Stimulated activated CD8-positive, alpha-beta memory T cell treated with anti-CD3 and anti-CD28 coated beads, Interleukin-12 subunit alpha, Interleukin-12 subunit beta, amount 100 ng/mL, for 1 hour (primary cell): ENCODE measurements at places on chromosomes 5 and 9.

DNA sequence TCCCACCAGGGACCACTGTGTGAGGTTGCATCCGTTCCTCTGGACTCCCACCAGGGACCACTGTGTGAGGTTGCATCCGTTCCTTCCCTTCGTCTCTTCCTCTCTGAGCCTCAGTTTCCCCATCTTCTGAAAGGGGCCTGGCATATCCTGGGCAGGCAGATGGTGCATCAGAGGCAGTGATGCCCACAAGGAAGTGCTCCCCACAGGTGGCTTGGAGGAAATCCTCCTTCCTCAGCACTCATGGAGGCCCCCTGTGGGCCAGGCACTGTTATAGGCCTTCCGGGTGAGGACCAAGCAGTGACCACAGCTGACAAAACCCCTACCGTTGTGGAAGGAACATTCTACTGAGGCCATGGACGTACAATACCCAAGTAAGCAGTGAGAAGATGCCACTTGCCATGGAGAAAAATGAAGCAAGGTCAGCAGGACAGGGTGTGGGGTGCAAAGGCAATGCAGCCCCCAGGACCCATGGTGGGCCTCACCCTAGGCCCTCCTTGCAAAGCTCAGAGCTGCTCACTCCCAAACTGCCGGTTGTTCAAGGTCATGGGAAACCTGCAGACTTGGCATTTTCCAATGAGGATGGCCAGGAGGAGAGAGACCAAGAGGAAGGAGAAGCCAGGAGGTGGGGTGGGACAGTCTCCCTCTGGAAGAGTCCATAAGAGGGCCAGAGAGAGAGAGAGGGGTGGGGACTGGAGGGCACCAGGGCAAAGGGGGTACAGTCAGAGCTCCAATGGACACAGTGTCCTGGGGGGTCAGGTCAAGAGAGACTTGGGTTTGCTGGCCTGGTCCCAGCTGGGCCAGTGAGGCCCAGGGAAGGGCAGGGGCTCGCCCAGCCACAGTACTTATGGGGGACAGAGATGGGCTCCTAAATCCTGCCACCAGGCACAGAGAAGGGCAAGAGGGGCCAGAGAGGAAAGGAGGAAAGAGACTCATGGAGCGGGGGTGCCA, 51.1 kb downstream of the C9orf50 start:
- DNase-seq = no peak

- DNase-seq = peak; percentile 0
Measured at GRCh38 chr5:136080483-136081216, 51.9 kb downstream of the TGFBI start.

- no peak for DNase-seq
Measured at GRCh38 chr9:137396227-137396626, 26.7 kb downstream of the EXD3 start.

DNA sequence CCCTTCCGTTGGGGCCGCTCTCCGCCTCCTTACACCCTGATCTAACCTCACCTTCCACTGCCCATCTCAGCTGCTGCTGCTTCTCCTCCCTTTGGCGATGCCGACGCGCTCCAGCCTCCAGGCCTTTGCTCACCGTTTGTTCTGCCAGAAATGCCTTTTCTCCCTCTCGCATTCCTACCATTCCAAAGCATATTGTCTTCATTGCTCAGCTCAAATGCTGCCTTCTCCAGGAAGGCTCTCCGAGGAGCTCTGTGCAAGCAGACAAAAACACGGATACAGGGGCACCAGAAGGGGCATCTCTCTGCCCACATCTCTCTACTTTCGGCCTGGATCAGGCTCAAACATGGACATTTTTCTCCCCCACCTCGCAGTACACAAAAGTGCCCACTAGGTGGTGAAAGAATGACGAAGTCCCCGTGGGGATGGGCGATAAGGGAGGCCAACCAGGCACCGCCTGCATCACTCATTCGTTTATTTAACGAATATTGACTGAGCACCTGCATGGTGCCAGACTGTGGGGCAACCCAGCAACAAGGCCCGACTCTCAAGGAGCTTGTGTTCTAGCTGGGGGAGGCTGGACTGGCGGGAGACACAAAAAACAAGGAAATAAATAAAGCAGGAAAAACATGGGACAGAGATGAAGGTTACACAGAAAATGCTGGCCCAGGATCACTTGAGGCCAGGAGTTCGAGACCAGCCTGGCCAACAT, 7.3 kb upstream of the GRHPR start:
- peak; percentile 58 for DNase-seq

- DNase-seq = no peak
Measured at GRCh38 chr9:118170032-118170955, 466.1 kb downstream of the TLR4 start.

DNA sequence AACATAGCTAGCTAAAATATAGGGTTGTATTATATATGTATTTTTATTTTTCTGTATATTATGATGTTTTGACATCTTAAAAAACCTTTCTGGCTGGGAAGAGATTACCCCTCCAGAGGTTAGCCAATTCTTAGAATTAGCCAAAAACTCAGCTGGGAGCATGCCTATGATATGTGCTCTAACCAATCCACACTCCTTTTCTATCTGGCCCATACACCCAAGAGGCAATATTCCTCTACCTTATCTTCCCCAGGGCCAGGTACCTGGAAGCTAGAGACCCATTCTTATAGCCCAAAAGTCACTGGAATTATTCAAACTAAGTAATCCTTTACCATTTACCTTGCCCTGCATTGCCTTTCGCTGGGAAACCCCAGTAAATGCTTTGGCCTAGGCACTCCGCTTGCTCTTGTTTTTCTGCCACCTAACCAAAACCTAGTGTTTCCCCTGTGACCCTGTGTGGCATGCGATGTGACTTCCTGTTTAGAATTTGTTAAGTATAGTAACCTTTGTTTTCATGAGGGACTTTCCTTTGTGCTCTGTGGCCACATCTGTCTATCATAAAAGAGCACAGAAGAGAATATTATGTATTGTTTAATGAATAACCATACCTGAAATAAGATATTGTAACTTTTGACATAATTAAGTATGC, 37.4 kb downstream of the CSNK1G3 start:
- peak; percentile 36 for DNase-seq

DNA sequence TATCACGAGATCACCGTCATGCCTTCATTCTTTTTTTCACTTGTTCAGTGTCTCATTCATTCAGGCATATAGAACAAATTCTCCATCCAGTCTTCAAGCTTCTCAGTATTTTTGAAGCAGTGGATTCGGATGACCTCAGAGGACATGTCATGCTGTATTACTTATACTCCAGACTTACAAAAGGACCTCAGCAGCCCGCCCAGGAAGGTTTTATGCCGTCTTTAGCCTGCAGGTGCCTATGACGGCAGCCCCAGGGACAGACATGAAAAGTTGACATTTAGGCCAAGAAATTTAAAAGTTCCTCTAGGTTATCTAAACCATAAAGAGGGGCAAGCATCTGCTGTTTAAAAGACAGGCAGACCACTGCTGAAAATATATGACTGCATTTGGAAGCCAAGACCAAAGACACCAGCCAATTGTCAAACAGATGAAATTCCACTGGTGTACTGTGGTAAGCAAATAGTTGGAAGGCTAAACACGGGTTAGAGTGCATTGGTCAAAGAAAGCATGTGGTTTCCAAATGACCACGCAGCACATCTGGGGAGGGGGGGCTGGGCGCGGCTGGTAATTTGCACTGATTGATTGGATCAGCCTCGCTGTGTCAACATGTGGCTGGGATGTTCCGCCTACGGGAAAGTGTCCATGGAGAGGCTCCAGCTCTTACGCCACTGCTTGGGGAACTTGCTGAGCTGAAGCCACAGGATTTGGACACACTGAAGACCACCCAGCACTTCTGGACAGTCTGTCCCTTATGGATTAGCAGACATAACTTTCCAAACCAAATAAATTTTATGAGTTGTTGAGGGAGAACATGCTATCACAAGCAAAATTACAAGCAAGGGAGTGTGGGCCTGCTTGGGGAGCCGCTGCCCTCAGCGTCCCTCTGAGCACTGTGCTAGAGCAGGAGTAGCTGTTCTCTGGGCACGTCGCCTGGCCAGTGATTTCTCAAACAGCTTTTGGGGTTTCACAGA, 173.6 kb downstream of the FANCC start:
- no peak for DNase-seq

GRCh38 chr5:74212336-74212735, 428.2 kb downstream of the ENC1 start:
- DNase-seq = no peak

DNA sequence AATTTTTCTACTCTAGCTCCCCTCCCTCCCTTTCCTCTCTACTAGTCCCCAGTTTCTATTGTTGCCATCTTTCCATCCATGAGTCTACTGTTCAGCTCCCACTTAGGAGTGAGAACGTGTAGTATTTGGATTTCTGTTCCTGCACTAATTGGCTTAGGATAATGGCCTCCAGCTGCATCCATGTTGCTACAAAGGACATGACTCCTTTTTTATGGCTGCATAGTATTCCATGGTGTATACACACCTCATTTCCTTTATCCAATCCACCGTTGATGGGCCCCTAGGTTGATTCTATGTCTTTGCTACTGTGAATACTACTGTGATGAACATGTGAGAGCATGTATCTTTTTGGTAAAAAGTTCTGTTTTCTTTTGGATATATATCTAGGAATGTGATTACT, 138.9 kb upstream of the MSX2 start:
- no peak for DNase-seq

DNA sequence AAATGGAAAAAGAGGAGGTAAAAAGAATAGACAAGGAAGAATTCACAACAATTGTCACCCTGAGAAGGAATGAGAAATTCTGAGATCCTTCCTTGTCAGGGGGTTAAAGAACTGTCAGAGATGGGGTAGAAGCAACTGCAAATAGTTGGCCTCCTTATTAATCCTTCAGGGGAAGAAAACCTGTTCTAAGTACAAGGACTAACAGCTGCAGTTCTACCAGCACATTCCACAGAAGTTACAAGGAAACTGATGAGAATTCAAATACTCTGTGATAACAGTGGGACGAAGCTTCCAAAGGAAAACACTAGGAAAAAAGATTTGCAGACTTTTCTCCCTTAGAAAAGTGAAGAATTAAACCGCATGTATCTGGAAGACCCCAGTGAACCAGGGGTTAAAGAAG, 93.7 kb downstream of the OR2K2 start:
- DNase-seq = no peak

DNA sequence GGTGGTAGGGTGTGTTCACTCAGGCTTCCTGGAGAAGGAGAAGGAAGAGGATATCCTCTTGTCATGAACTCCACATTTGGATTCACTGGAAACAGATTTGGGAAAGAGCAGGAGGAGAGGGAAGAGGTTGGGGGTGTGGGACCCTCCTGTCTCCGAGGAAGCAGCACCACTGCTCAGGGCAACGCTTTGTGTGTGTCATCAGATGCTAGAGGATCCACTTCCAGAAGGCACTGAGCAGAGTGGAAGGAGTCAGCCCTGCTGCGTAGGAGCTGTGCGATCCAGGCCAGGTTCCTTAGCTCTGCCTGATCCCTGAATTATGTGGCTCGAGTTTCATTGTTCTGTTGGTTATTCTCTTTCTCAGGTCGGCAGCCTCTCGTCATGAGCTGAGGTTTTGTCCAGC, 37.3 kb upstream of the TJP2 start:
- no peak for DNase-seq

GRCh38 chr9:95756101-95756500, 119.4 kb upstream of the ERCC6L2 start:
- DNase-seq = no peak

GRCh38 chr9:131717719-131718460, 22.0 kb downstream of the RAPGEF1 start:
- no peak for DNase-seq

GRCh38 chr9:81789721-81790120, 100.4 kb upstream of the TLE1 start:
- DNase-seq = no peak

- no peak for DNase-seq
Measured at GRCh38 chr9:118482306-118482705, 778.1 kb downstream of the TLR4 start.

- DNase-seq = no peak
Measured at GRCh38 chr5:133398646-133399101, 213.7 kb downstream of the FSTL4 start.

- no peak for DNase-seq
Measured at GRCh38 chr5:81070571-81071255, 110.5 kb downstream of the RASGRF2 start.

DNA sequence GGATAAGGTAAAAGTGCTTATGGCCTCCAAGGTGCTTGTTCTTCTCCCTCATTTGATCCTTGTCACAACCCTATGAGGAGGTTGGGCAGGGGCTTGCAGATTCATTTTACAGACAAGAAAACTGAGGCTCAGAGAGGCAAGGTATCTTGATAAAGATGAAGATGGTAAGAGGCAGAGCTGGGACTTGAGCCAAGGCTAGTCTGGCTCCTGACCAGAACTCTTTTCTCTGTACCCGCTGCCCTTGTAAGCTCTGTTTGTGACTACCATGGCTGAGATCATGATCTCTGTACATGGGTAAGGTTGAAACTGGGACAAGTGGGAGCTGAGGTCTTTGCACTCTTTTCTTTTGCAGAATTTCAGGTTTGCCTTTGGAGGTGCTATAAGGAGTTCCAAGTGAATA, 33.6 kb downstream of the SEC61B start:
- no peak for DNase-seq

GRCh38 chr9:136570916-136571315, 25.1 kb upstream of the NOTCH1 start:
- no peak for DNase-seq

GRCh38 chr9:76962732-76963131, 56.7 kb upstream of the FOXB2 start:
- DNase-seq = no peak

GRCh38 chr5:32232441-32233219, 58.5 kb upstream of the GOLPH3 start:
- peak; percentile 66 for DNase-seq

DNA sequence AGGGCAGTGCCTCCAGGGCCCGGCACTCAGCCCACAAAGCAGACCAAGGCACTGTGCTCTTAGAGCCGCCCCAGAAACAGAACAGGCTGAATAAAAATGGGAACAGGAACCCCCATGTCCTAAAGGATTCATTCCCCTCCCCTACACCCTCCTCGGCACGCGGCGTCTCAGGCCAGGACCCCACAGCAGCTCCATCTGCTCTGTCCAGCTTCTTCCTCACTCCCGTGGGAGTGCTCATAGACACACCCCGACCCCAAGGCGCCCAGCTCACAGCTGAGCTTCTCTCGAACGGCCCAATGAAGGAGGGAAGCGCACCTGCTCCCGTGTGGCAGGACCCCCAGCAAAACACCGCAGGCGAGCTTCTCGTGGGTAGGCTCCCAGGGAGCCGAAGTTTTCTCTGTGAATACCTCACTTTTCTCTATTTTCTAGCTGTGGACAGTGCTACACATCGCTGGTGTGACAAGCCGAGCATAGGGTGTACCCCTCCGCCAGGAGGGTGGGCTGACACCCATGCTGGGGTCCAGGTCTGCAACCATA, 15.4 kb upstream of the QSOX2 start:
- DNase-seq = no peak

GRCh38 chr5:170493028-170493820, 10.6 kb upstream of the KCNIP1 start:
- no peak for DNase-seq

- no peak for DNase-seq
Measured at GRCh38 chr5:66989286-66989685, 207.3 kb downstream of the CD180 start.
